ENCODE measurements at places on chromosomes 7 and 10.

DNA sequence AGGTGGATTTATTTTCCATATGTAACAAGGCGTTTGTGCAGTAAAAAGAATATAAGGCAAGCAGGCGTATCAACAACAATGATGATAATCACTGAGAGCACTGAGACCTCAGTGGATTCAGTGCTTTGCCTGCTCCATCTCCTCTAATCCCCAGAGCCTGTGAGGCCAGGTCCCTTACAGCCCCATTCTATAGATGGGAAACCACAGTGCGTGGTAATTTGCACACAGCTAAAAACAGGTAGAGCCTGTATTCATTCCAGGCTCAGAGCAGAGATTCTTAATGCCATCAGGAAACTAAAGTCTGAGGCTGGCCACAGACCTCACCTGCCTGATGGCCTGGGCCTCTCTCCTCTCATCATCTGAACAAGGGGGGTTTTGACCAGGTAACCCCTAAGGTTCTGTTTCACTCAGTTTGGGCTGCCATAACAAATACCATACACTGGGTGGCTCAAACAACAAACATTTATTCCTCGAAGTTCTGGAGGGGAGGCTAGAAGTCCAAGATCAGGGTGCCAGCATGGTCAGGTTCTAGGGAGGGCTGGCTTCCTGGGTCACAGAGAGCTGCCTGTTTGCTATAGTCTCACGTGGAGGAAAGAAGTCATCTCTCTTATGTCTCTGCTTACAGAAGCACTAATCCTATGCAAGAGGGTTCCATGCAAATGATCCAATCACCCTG lies 10.3 kb upstream of the RASSF4 start:
- no peak for DNase-seq

DNA sequence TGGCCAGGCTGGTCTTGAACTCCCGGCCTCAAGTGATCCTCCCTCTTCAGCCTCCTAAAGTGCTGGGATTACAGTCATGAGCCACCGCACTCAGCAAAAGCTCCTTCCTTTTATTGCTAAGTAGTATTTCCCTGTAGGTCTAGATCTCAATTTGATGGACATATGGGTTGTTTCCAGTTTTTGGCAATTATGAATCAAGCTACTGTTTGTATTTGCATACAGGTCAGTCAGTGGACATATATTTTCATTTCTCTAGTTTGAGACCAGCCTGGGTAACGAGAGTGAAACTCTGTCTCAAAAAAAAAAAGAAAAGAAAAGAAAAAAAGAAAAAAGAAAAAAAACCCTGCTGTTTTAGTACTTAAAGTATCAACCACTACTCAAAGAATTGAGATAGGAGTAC lies 6.4 kb upstream of the PRKRIP1 start:
- DNase-seq, result no peak

GRCh38 chr10:109474261-109474660 lies 449.1 kb downstream of the XPNPEP1 start:
- DNase-seq, result no peak

- no peak for DNase-seq
These were observed 58.3 kb upstream of the NEBL start for GRCh38 chr10:20955355-20955893.

DNA sequence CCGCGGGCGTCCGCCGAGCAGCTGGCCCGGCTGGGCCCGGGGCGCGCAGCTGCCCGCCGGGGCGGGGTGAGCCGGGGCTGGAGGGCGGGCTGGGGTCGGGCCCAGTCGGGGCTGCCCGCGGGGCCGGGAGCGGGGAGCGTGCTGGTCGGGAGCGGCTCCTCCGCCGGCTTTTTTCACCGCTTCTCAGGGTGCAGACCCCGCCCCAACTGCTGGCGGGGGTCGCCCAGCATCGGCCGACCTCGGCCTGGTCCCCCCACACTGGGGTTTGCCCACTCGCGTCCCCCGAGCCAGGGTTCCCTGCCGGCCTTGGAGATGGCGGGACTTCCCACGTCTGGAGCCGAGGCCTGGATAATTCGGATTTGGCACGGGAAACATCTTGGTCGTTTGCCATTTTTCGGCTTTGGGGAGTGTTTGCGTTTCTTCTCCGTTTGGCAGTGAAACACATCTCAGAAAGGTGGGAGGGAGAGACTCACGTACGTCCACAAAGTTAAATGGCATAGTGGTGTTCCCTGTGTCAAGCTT lies 432 bp downstream of the TMEM248 start:
- DNase-seq, result no peak

DNA sequence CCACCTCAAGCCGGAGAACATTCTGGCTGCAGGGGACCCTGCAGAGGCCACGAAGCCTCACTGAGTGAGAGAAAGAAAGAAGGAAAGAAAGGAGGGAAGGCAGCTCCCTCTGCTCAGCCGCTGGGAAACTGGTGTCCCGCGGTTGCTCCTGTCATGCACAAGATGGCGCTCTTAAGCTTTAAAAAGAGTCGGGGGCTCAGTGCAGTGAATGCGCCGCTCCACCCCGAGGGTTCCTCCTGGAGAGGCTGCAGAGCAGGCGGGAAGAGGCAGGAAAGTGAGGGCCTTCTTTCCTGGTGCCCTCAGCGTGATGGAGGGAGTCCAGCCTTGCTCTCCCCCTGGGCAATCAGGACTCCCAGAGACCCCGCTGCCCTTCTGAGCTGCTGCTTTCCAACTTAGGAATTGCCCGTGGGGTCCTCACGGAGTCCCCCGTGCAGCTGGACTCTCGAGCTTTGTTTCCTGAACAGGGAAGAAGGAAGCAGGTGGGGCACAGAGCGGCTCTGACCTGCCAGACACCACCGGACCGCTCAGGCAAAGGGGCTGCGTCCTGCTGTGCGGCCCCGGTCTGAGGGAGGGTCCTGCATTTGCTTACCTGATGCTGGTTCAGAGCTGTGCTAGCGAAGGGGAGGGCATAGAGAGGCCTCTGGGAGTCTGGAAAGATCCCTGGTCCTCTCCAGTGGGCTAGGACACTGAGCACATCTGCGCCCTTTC lies 141.9 kb upstream of the MKI67 start:
- DNase-seq, result no peak

DNA sequence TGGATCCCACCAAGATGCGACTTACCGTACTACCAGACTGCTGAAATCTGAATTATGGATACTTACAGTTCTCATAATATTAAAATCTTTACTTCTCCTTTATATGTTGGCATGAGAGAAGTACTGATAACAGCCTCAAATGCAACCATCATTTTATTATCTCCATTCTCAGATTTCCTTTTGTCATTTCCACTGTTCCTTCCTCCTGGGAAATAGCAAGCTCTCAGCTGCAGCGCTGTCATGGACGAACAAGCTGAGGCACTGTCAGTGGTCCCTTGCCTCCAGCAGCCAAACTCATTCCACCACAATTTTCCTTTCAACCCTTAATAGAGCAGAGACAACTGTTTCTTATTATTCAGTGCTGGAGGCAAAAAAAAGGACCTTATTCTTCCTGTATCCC lies 478.4 kb downstream of the ARL4A start:
- no peak for DNase-seq

DNA sequence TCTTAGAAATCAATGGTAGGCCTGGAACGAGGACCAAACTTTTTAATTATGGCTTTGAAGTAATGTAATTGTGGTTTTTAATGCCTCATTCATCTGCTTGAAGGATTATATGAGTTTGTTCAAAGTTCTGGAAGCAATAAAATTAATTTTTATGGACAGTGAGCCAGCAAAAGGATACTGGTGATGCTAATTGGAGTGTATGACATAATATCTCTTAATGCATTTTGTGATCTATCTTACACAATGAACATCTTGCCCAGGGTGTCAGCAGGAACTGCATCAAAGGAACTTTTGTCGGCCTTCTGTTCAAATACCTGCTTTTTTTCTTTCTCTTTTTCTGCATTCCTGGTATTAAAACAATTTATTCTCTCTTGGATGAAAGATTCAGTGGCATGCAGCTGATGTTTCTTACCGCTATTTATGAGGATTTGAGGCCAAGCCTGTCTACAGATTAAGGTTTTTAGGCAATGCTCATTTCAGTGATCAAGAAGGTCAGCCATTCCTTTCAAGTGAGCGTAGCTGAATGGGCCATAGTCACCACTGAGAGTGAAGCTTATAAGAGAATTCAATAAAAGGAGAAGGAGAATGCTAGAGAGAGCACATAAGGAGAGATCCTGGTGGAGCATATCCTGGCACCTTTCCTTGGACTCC lies 974.8 kb downstream of the SORCS3 start:
- no peak for DNase-seq

GRCh38 chr7:13560441-13560840 lies 429.0 kb downstream of the ETV1 start:
- DNase-seq, result no peak

DNA sequence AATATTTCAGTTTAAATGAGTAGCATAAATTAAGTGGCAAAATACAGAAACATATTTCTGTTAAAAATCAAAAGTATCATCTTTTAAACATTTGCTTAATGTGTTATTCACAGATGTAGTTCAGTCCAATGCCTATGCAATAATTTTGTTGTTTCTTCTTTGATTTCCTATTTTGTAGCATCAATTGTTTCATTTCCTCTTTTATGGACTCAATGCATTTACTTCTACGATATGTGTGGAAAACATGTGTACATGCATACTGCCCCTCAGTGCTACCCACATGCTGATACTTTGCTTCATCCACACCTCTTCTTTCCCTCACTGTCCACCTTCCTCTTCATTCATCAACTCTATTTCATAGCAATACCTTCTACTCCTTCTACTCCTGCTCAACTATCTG lies 108.1 kb downstream of the PTN start:
- no peak for DNase-seq

GRCh38 chr7:41425926-41426325 lies 277.0 kb downstream of the INHBA start:
- DNase-seq, result no peak

GRCh38 chr10:99920901-99921300 lies 88.8 kb downstream of the DNMBP start:
- DNase-seq, result no peak

GRCh38 chr7:57204411-57204811 lies 72.2 kb upstream of the ZNF479 start:
- no peak for DNase-seq

GRCh38 chr10:114772496-114773196 lies 48.9 kb upstream of the FHIP2A start:
- no peak for DNase-seq

- no peak for DNase-seq
These were observed 844.9 kb upstream of the PHF14 start for GRCh38 chr7:10128748-10129147.

DNA sequence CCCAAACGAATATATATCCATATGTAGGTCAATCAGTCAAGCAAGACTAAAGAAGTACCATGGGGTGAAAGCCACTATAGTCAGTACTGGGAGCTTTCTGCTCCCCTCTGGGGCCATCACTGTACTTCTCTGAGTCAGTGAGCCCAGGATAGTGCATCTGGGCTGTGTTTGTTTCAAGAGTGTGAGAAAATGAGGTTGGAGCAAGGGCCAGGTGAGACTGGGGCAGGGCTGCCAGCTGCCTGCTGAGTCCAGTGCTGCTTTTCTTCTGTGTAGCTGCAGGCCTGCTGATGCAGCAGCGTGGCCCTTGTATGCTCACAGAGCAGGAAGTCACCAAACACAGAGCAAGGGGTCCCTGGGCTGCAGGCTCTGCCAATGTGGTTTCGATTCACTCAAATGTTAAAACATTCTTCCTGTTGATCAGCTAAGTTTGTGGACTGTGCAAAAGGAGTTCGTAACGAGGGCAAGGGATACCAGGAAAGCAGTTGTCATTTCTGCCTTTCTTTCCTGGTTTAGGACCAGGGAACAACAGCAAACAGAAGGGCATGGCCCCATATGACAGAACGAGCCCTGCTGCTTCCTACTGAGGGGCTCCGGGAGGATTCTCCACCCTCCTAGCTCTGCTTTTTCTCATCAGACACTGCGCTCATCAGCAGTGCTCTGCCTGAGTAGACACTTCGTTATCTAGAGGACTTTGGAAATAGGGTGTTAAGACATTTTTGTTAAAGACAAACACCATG lies 65.4 kb upstream of the TNS3 start:
- no peak for DNase-seq

DNA sequence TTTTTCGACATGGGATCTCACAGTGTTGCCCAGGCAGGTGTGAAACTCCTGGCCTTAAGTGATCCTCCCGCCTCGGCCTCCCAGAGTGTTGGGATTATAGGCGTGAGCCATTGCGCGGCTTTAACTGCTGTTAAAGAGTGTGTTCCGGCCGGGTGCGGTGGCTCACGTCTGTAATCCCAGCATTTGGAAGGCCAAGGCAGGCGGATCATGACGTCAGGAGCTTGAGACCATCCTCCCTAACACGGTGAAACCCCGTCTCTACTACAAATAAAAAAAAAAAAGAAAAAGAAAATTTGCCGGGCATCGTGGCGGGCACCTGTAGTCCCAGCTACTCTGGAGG lies 1.1 kb downstream of the RABGEF1 start:
- DNase-seq, result no peak

- no peak for DNase-seq
These were observed 144.9 kb downstream of the SH3PXD2A start for GRCh38 chr10:103710490-103710889.

GRCh38 chr10:102735065-102735562 lies 8.6 kb upstream of the WBP1L start:
- DNase-seq, result no peak

DNA sequence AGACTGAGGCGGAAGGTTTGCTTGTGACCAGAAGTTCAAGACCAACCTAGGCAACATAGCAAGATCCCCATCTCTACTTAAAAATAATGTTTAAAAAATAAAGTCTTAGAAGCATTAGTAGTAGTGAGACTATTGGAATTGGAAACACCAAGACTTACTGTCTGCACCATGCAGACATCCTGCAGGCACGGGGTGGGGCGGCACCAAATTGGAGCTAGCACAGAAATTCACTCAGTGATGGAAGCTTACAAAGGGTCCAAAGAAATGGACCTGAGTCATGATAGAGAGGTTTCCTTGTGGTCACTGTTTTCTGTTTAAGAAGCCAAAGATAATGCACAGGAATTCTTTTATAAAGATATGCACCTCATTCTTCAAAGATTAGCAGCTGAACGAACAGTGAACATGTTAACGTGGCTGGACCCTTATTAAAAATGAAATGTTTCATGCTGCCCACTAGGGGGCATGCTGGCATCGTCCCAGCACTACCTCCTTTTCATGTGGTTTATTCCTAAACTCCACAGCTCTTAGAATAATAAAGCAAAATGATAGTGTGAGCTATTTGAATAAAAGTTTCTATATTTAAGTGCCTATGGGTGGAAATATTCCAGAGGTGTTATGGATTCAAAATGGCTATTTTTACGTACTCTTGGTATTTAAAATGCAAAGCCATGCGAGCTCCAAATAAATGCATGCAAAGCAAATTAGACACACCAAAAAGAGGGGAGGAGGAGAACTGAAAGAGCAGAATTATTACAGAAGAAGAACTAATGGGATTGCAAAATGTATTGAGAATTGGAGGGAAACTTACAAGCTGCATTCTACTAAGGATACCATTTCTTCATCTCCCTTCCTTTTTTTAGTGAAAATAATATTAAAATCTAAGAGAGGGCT lies 28.6 kb downstream of the PDSS1 start:
- DNase-seq, result no peak
